ENCODE measurements at places on chromosomes 2 and 18.

DNA sequence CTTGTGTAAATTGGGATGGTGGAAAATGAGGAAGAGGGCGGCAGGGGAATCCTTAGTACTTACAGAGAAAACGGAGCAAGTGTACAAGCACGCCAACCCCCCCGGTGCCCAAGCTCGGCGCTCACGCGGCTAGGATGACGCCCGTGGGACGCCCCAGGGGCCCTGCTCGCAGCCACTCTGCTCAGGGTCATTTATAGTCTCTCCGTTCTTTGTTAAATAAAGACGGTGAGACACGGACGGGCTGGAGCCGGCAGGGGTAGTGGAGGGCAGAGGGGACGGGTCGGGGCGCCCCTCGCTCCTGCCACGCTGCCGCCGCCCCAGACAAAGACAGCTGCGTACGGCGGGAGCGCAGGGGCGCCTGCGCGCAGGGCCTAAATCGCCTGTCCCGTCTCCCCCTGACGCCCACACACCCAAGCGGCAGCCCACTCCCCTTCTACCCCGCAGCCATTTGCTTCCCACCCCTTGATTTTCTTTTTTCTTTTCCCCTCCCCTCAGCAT lies 37.8 kb downstream of the PCBP1 start:
- DNase-seq = peak; percentile 62

- DNase-seq = no peak
These were observed 4.0 kb downstream of the CCT7 start for GRCh38 chr2:73238149-73238548.

GRCh38 chr2:70258532-70258875 lies 567 bp downstream of the PCYOX1 start:
- DNase-seq = peak; percentile 22

GRCh38 chr18:35197296-35197695 lies 43.5 kb upstream of the ZNF397 start:
- DNase-seq = no peak

- no peak for DNase-seq
These were observed 53.1 kb upstream of the TPO start for GRCh38 chr2:1360144-1360543.

- DNase-seq = no peak
These were observed 1815.6 kb upstream of the LRRTM1 start for GRCh38 chr2:82120115-82120514.

DNA sequence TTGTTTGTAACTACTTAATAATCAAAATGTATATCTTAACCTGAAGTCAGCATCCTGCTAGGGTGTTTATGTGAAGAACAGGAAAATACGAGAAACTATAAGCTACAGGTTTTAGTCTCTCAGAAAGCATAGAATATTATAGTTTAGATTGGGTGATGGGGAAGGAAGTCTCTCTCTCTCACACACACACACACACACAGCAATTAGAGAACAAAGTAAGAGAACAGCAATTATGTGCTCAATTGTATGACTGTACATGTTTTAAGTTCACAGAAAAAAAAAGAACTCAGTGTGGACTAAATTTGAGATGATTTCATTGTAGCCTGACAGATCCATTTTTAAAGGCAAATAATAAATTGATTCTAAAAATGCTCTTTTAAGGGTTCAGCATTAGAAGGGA lies 94.3 kb upstream of the ZNF516 start:
- DNase-seq = peak; percentile 21

DNA sequence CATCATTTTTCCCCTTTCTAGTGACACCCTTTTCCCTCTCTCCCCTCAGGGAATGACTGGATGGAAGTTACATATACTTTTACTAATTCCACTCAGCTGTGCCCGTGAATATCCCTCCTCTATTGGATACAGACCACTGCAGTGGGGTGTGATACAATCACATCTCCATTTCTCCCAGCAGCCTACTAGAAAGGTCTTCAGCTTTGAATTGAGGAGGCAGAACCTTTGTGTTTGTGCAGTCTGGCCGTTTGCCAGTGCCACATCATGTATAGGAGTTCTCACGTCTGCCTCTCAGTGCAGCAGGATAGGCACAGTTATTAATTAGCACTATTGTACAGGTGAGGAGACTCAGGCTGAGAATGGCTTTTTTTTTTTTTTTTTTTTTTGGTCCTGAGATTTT lies 16.4 kb downstream of the TNFRSF11A start:
- no peak for DNase-seq

DNA sequence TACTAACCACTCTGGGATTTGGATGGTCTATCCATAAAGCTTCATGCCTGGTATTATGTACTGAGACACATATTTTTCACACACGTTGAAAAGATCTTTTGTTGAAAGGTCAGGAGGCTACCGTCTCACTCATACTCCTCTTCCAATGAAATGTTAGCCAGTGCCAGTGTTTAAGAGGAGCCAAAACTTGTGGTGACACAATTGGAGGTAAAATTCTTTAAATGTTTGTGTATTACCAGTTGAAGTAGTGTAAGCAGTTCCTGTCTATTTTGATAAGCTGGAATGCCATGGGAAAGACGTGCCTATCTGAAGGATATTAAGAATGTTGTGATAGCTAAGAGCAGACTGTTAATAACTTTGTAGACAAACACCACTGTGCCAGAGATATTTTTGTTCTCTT lies 32.1 kb downstream of the MARCHF7 start:
- no peak for DNase-seq

DNA sequence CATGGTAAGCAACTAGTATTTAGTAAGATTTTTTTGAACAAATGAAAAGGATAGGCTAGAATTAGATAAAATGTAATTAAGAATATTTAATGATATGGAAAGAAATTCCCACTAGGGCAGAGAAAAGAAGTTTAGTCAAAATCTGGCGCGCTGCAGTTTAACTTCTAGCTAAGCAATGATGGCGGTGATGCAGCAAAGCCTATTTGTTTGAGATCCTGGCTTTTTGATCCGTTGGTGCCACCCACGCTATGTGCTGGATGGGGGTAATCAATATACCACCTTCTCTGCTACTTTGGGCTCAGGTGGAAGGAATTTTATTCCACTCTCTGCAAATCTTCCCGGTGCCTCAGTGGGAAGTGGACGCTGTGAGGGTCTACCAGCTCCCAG lies 421 bp upstream of the FAM171B start:
- DNase-seq = no peak

DNA sequence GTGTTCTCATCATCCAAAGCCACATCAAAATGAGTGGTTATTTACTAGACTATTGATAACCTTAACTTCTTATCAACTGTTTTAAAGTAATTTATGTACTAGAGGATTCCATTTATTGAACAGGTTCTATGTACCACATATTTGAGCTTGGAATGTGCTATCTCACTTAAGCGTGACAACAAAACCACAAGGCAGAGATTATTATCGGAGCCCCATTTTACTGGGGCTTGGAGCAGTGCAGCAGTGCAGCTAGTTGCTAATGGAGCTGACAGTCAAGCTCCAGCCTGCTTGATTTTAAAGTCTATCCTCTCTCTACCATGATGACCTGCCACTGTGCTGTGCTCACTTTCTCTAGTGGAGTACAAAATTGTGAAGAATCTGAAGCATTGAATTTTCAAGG lies 24.6 kb downstream of the GCG start:
- DNase-seq = no peak

DNA sequence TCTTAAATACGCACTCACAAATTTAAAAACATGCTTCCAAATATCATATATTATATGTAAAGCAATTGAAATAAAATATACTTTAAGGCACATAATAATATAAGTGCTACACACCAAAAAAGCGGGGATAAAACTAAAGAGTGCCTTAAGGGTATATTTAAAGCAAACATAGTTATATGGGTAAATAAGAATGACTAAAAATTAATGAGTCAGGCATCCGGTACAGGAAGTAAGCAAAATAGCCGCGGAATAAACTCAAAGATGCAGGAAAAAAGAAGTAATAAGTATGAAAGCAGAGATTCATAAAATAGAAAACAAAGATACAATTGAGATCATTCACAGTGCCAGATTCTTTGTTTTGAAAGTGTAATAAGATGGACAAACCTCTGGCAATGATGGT lies 503.5 kb upstream of the SOX11 start:
- no peak for DNase-seq

DNA sequence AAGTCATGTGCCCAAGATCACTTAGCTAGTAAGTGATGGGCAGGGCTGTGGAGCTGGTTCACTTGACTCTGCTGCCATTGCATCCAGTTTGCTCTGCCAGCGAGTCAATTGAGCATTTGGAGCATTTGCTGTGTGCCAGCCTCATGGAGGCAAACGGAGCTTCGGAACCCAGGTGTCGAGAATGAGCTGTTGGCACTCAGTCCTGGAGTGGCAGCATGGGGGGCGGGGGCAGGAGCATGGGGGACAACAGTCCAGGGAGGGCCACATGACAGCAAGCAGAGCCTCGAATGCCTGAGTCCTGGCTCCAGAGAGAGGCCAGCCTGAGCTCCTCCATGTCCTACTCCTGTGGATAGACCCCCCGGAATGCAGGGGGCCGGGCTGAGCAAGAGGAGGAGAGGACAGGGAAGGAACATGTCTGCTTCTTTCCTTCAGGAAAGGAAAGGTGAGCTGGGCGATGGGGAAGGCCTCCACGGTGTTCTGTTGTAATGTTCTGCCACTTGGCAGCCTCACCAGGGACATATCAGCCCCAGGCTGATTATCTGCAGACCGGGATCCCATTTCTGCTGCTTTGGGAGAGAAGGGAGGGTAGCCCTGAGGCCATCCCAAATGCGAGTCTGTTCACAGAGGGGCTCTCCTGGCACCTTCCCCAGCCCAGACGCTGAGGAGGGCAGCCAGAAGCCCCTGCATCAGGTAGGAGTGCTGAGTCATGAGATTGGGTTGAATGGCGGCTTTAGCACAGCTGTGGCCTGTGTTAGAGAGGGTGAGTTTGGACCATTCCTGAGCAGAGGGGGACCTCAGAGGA lies 59.6 kb downstream of the HPCAL1 start:
- DNase-seq = no peak

DNA sequence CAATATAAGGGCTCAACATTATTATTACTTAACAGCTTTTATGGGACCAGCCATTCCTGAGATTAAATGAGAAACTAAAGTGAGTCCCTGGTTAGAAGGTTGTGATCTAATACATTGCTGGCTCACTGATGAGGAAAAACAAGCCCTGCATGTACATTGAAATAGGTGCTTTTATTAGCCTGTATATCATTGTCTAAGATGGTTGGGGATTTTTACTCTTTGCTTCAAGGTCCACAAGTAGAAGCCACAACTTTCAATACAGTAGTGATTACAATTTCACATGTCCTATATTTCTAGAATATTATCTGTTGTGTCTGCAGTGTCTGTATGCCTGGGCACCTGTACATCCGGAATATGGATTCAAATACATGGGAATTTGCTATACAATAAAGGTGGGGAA lies 104.1 kb upstream of the FZD5 start:
- no peak for DNase-seq

DNA sequence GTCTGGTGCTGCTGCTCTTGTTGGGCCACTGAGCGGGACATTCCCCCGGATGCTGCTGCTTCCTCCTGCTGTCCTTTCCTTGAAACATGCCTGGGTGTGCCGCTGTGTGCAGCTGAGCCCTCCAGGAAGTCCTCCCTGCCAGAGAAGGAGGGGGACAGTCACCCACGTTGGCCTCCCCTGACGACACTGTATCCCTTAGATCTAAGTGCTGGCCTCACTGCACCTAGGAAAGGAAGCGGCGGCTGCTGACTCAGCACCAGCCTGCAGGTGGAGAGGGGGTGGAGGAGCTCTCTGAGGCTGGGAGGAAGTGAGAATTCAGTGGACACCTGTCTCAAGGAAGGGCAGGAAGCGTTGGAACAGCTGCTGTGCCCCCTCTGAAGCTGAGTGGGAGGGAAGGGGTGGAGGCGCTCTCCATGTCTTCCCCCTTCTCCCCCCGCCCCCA lies 239.8 kb downstream of the HAUS1 start:
- peak; percentile 94 for DNase-seq

Measured in Kasumi-1 (cell line).